Tongue (tissue), 3 donors: ENCODE measurements at places on chromosomes 16 and 17. TPM values are rescaled to one million over a fixed set of nuclear protein-coding genes. Genes with fewer than 3 reads are reported as not detected.
A peak's percentile ranks its signal among the peaks of the same experiment; 100 is the strongest.

Gene TAC4
- not detected for total RNA-seq

Gene MIEN1
- 8.7 TPM for total RNA-seq

Gene WNT3
- 1.4 TPM for total RNA-seq

Gene FBXL16
- 1.3 TPM for total RNA-seq

Gene UBTF
- total RNA-seq: 85.4 TPM

DNA sequence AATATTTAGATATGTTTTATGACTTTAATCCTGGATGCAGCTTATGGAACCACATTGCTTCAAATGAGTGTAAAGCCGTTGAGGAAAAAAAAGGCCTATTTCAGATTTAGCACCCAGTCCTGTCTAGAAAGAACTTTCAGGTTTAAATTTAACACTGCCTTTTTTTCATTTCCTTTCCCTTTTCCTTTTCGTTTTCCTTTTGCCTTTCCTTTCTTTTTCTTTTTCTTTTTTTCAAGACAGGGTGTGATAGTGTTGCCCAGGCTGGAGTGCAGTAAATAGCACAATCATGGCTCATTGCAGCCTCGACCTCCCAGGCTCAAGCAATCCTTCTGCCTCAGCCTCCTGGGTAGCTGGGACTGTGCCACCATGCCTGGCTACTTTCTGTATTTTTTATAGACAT lies 15.9 kb downstream of the LUC7L3 start:
- no peak for DNase-seq

DNA sequence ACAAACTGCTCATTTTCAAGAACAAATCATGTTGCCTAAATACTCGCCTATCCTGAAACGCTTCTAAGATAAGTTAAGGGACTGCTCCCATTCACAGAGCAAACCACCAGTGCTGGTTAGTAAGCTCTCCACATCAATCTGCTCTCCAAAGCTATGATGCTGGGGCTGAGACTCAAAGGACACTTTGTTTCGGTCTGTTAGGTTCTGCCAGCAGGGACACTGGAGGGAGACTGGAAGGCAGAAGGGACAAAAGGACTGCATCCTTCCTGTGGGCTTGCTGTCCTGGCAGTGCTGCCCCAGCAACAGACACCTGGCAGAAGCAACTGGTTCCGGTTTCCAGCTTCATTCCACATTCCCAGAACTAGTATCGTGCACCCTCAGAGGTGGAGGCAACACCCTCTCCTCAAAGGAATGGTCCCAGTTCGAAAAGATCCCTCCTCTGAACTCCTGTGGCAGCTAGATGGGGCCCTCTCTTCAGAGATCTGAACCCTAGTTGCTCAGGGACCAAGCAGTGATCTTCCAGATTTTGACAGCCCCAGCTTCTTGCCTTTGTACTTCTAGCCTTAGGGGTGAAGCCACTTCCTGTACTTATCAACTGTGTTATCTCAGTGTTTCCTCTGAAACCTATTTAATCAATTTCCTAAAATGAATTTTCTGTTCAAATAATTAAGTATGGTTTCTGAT lies 73.4 kb upstream of the GSG1L start:
- no peak for DNase-seq

- no peak for DNase-seq
Observed at GRCh38 chr17:76598004-76598439, 12.4 kb upstream of the ST6GALNAC2 start.

DNA sequence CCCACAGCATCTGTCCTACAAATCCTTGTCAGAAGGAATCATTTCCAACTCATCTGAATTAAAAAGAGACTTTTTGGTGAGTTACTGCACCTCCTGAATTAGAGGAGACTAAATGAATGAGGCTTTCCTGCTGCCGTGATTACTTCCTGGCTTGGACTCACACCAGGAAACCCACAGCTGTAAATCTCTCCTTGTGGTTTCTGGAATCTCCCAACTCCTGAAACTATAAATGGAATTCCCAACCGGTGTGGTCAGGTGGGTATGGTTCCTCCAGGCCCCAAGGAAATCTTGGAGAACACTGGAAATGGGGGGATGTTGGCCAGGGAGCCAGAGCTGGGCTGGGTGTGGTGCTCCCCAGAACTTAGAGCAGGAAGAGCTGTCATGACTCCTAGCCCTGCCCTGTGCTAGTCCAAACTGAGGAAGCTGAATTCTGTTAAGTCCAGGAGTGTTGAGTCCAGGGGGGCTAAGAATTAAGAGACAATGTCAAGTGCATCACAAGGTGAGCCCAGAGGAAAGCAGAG lies 216.4 kb downstream of the GSG1L start:
- peak; percentile 15 for DNase-seq

- no peak for DNase-seq
Observed at GRCh38 chr17:50920891-50921586, 54.9 kb upstream of the TOB1 start.

- DNase-seq: peak; percentile 69
Observed at GRCh38 chr17:31907342-31907962, 5.9 kb upstream of the UTP6 start.

DNA sequence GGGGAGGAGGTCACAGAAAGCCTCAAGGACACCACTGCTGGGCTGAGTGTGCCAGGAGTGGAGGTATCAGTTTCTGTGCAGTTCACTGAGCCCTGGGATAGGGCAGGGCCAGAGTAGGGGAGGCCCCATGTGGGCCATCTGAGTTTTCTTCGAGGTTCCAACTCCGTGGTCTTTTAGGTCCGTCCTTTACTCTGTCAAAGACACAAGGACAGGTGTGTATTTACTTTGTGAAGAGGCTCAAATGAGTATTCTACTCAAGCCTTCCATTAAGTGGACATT lies 59.5 kb downstream of the USP22 start:
- DNase-seq: no peak

GRCh38 chr16:19851476-19851875 lies 33.2 kb downstream of the GPRC5B start:
- no peak for DNase-seq

- no peak for DNase-seq
Observed at GRCh38 chr17:19780846-19781245, 32.7 kb upstream of the ALDH3A1 start.

DNA sequence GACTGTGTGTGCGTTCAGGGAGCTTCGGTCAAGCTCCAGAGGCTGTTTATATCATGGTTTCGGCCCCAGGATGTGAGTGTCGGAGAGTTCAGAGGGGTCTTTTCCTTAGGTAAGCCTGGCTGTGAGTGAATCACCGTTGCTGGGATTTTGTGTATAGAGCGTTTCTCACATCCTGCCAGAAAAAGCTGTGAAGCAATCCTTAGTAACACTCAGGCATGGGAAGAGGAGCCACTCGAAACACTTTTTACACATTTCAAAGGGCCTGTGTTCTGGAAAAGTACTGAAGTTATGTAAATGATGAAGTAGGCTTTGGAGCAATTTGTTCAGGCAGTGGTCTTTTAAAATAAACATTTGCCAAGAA lies 662 bp downstream of the PGS1 start:
- DNase-seq: no peak
